Subcutaneous preadipocyte (primary cell): ENCODE measurements at places on chromosomes 16 and 17. TPM values are rescaled to one million over a fixed set of nuclear protein-coding genes. Genes with fewer than 3 reads are reported as not detected.

KRT9 gene
- total RNA-seq, result not detected in 2 replicates

ABCC12 gene
- total RNA-seq, result under 0.01 TPM in 2 replicates

NHERF2 gene
- 4.8 and 5.1 TPM in 2 replicates for total RNA-seq

TMEM114 gene
- not detected in 2 replicates for total RNA-seq

CD7 gene
- total RNA-seq, result 0.39 TPM in 1 of 2 replicates, not detected in the other

BAIAP3 gene
- total RNA-seq, result under 0.01 TPM in 2 replicates

C17orf67 gene
- 0.73 and 0.98 TPM in 2 replicates for total RNA-seq

JPH3 gene
- total RNA-seq, result not detected in 2 replicates

SMPD3 gene
- total RNA-seq, result under 0.01 TPM in 1 of 2 replicates, not detected in the other

MT3 gene
- not detected in 2 replicates for total RNA-seq

HSD11B2 gene
- 0.59 TPM in 1 of 2 replicates, not detected in the other for total RNA-seq

KRT24 gene
- not detected in 2 replicates for total RNA-seq

CCL3 gene
- not detected in 2 replicates for total RNA-seq

OR4D1 gene
- not detected in 2 replicates for total RNA-seq

SOCS7 gene
- total RNA-seq, result 6.6 and 12.1 TPM in 2 replicates

OR2C1 gene
- 0.20 TPM in 1 of 2 replicates, not detected in the other for total RNA-seq

PRSS36 gene
- total RNA-seq, result 0.20 and 0.37 TPM in 2 replicates

CAMKK1 gene
- total RNA-seq, result 9.9 and 11.3 TPM in 2 replicates

ITGA2B gene
- under 0.01 TPM in 1 of 2 replicates, not detected in the other for total RNA-seq

IL21R gene
- total RNA-seq, result 2.6 and 4.7 TPM in 2 replicates

CDT1 gene
- 16.5 and 27.0 TPM in 2 replicates for total RNA-seq

ZNF594 gene
- 5.1 and 6.6 TPM in 2 replicates for total RNA-seq

FBXO47 gene
- not detected in 2 replicates for total RNA-seq
